Thyroid gland (tissue), 4 donors: ENCODE measurements at places on chromosomes 4 and X. TPM values are rescaled to one million over a fixed set of nuclear protein-coding genes. Genes with fewer than 3 reads are reported as not detected.

GRCh38 chrX:136823175-136823574 is 42.4 kb upstream of the ARHGEF6 start:
- DNase-seq = no peak

DNA sequence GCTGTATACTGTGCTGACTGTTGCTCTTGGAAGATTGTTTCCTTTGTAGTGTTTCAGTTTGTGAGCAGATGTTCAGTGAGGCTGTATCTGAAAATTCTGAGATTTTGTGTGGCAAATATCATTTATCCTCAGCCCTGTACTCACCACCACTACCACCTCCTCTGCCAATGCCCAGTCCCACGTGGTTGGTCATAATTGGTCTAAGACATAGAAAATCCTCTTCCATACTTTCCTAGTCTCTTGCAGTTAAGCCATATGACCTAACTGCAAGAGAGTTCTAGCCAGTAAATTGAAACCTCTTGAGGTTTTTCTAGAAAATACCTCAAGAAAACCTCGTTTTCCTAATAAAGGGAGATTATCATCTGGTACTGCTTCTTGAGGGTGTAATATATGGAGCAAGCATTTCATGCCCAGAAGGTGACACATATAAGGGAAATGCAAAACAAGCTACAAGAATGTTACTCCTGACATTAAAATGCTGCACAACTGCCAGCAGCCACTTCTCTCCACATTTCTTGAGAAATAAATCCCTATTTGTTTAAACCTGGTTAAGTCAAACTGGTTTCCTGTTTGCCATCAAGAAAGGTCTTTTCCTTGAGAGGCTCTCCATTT is 32.8 kb downstream of the ABCE1 start:
- DNase-seq = no peak

DNA sequence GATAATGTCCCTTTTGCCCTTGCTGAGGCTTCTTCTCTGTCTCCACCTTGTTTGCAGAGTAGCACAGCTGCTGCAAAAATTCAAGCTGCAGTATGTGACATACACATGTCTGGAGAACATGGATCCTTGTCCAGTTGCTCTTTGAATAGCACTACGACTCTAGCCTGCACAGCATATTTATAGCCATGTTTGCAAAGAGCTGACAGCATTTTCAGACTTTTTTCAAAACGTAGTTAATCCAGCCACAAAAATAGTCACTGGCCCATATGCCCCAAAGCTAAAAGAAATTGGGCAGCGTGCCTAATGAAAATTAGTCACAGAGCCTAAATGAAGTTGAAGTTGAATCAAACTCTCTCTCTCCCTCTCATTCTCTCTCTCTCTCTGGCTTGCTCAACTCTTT is 17.5 kb downstream of the SLC16A2 start:
- no peak for DNase-seq

DNA sequence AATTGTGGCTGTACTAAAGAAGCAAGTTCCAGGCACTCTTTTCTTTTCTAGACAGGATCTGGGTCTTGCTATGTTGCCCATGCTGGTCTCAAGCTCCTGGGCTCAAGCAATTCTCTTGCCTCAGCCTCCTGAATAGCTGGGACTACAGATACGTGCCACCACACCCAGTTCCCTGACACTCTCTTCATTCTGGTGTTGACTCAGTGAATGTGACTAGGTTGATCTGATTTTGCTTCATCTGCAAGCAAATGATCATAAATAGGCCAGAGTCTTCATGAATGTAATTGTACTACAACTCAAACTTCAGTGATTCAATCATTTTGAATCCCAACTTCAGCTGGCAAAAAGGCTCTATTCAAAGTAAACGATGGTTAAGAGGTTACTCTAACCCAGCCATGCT is 78.5 kb downstream of the APBB2 start:
- DNase-seq = no peak

Gene SMIM10
- total RNA-seq = 7.5 TPM

- DNase-seq = peak; percentile 64
Measured at GRCh38 chrX:107713543-107714205, 61.9 kb downstream of the TSC22D3 start.

- DNase-seq = no peak
Measured at GRCh38 chr4:60822986-60823385, 377.1 kb upstream of the ADGRL3 start.

Gene SPATA4
- total RNA-seq = 0.40 TPM

DNA sequence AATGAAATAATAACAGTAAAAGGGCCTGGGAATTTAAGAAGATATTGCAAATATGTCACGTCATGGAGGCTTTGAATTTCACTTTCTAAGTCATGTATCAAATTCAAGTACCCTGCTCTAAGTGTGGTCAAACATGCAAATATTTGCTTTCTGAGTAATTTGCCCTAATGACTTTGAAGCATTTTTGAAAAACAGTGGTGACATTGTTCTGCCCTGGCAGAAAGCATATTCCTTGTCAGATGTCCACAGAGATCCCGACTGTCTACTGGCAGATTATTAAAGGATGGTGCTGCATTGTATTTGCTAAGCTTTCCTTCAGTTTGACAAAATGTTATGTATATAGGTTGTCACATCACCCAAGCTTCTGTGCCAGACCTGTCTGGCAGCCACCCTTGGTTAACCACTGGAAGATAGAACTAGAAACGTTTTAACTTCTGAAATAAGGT is 92.5 kb downstream of the ANK2 start:
- DNase-seq = no peak

DNA sequence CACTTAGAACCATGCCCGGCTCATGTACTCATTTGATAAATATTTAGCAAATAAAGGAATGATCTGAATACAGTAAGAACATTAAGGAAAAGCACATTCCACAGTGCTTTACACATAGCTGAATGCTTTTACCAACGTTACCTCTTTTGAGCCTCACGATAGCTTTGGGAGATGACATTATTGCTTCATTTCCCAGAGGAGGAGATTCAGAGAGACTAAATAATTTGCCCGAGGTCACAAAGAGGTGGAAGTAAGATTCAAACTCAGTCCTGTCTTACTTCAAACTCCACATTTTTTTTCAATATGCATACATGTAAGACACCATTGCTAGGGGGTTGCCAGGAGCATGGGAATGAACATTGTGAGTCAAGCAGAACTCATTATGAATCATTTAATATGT is 538.5 kb downstream of the BCOR start:
- no peak for DNase-seq

Gene GSX2
- total RNA-seq = not detected

Gene IL21
- total RNA-seq = not detected

GRCh38 chr4:76558396-76559235 is 123.6 kb downstream of the SHROOM3 start:
- no peak for DNase-seq

DNA sequence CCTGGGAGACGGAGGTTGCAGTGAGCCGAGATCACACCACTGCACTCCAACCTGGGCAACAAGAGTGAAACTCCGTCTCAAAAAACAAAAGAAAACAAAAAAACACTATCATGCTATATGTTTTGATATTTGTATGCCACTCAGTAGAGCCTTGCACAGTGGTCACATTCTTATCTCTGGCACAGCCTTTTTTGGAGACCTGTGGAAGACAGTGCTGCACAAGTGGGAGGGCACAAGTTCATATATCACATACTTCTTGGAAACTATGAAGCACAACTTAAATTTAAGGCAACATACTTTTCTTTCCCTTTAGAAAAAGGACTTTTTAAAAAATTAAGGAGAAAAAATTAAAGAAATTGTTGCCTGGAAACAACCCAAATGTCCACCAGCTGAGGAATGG is 14.4 kb upstream of the S100G start:
- DNase-seq = no peak

DNA sequence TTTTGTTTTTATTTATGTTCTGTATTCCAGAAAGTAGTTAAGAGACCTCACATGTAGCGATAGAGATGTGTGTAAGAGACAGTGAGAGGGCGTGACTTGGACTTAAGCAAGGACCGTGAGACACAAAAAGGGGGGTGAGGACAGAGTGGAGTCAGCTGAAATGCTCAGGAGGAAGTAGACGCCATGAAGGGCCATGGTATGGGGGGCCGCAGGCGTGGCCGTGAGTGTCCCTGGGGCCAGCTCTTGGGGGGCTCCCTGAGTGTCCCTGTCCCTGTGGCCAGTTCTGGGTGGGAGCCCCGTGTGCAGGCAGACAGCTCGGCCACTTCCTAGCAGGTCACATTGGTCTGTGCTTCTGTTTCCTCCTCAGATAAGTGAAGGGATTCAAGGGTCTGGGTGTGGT is 23.0 kb upstream of the MSANTD1 start:
- DNase-seq = no peak

Gene MRFAP1
- total RNA-seq = 258 TPM

- DNase-seq = no peak
Measured at GRCh38 chrX:148049441-148049840, 68.3 kb downstream of the FMR1NB start.

Gene NUP62CL
- total RNA-seq = 10.6 TPM

DNA sequence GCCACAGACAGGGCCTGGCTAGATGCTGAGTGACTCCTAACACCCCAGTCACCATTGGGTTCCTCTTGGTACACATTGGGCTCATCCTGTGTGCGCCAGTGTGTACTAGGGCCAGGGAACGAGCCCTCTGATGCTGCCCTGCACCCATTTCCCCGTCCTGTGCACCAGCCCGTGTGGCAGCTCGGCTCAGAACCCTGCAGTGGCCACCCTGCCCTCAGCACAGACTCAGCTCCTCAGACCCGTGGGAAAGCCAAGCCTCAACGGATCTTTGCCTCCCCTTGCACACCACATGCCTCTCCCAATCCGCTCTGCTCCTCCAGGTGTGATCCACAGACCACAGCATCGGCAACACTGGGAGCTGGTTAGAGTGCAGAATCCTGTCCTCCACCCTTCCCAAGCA is 38.6 kb downstream of the EVC start:
- DNase-seq = no peak

Gene CSAG2
- not detected for total RNA-seq

- no peak for DNase-seq
Measured at GRCh38 chr4:7233601-7234000, 41.3 kb downstream of the SORCS2 start.

- no peak for DNase-seq
Measured at GRCh38 chr4:121597346-121597934, 99.3 kb downstream of the ANXA5 start.

GRCh38 chr4:5828005-5828391 is 64.9 kb downstream of the CRMP1 start:
- no peak for DNase-seq

- DNase-seq = no peak
Measured at GRCh38 chr4:19736968-19737756, 514.5 kb upstream of the SLIT2 start.

GRCh38 chr4:108060164-108060563 is 70.5 kb downstream of the HADH start:
- DNase-seq = peak; percentile 20
